ENCODE measurements at places on chromosomes 6 and 20.

DNA sequence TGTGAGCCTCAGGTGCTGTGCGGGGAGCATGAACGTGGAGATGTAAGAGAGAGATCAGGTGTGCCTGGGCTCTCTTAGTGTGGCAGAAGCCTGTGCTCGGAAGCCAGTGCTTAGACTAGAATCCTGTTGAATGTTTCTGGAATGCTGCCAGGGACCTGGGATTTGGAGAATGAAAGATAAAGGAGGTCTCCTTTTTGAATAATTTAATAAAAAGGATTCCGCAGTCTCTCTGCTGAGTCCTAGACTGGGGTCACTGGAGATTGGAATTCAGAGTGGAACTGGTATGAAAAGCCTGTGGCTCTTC is 18.8 kb upstream of the EFCAB8 start:
- DNase-seq, result no peak

DNA sequence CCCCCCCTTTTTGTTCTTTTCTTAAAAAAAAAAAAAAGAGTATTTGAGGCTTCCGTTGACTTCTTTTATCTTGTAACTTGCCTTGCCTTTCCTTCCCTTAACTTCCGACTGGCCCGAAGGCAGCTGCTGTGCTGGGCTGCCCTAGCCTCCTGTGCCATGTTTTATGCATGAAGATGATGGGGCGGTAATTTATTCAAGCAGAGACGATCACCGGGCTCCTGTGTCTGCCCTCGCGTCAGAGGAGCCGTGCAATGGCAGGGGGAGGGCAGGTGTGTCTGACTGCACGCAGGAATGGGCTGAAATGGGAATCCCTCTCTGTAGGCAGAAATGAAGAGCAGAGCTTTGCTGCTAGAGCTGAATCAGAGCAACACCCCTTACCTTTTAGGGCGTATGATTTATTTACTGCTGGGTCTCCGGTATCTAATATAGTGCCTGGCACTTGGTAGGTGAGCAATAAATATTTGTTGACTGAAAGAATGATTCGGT is 106.3 kb upstream of the RIPOR2 start:
- peak; percentile 40 for DNase-seq

DNA sequence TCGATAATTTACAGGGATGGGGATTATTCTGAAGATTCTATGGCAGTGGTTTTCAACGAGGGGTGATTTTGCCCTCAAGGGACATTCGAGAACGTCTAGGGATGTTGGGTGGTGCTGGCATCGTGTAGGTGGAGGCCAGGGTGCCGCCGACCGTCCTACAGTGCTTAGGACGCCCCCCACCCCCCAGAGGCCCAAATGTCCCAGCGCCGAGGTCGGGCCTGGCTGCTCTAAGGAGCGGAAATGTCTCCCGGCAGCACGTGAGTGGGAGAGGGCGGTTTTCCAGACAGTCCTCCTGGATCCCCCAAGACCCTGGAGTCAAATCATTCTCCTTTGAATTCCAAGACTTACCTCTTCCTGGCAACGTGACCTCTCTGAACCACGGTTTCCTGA is 101.9 kb downstream of the CDH4 start:
- no peak for DNase-seq

DNA sequence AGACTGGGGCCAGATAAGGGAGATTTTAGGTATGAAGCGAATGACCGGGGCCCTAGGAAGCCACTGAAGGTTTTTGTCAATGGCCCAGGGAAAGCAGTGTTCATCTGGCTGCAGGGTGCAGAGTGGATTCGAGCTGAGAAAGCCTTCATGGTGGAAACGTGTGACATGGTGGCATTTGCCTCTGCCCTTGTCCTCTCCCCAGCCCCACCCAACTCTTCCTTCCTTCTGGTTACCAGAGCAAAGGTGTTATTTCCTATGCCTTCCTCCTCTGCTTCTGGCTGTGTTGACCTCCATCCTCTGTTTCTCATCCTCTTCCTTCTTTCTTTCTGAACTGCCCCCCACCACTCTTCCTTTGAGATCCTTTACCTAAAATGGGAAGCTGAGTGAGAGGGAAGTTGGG is 195.1 kb upstream of the SUPT3H start:
- DNase-seq, result no peak

- no peak for DNase-seq
These were observed 913.0 kb downstream of the C6orf118 start for GRCh38 chr6:164396071-164397047.

Measured in activated T-cell treated with anti-CD3 and anti-CD28 coated beads, Interleukin-2, amount 50 U/mL, for 4 hours (primary cell).